Stimulated activated naive CD4-positive, alpha-beta T cell treated with Interleukin-2 at 50 U/mL for 16 hours (primary cell): ENCODE measurements at places on chromosomes 12 and 14.

DNA sequence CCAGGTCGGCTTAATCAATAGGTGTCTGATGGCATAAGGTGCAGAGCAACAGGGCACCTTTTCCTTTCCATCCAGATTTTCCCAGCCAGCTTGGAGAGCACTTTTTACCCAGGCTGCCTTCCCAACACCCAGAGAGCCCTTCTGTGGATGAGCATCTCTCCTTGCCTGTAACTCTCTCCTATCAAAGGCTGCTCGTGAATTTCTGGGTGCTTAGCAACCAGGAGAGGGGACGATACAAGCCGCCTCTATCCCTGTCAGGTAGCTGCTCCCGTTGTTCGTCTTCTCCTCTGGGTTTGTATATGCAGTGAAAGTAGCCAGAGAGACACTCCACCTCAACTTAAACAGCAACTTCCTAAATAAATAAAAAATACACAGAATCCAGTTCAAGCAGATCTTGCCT, 124.2 kb downstream of the CACNA1C start:
- DNase-seq: no peak

DNA sequence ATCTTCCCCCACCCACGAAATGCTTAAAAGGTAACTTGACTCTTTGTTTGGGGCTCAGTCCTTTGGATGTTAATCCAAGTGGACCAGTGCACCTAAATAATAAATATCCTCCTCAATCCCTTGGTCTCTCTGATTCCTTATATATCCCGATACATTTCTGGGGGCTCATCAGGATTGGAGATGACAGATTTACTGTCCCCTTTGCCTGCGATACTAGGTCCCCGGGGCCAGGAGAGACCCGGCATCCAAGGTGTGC, 26.3 kb downstream of the KLRK1 start:
- no peak for DNase-seq

- peak; percentile 12 for DNase-seq
Measured at GRCh38 chr14:70714055-70714550, 72.4 kb downstream of the TTC9 start.

- DNase-seq: peak; percentile 9
Measured at GRCh38 chr12:77064896-77065360, 441 bp downstream of the E2F7 start.

- DNase-seq: no peak
Measured at GRCh38 chr14:29821661-29822429, 105.8 kb downstream of the PRKD1 start.

GRCh38 chr14:101017806-101018560, 114.5 kb upstream of the RTL1 start:
- no peak for DNase-seq

DNA sequence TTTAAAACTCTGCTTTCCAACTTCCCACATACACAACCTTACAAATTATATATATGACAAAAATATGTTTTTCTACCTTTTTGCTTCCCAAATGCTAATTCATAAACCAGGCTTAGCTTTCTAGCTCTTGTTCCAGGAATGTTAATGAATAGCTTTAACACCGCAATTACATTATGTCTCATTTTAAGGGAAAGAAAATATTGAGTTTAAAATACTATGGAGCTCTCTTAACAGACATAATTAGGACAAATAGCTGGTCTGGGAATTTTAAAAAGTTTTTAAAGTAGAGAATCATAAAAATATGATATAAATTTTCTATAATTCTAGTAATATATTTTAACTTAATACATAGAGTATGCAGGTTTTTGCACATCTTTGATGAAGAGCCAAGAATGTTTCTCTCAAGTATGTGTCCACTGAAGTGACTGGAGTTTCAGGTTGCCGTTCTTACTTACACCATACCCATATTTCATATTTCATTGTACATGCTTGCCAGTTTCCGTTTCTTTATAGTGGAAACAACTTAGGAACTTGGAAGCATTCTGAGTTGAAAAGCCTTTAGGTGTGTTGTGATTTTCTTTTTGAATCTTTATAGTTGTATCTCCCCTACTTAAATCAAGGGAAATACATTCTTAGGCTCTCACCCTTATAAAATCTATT, 90.6 kb upstream of the SLCO1C1 start:
- no peak for DNase-seq

- no peak for DNase-seq
Measured at GRCh38 chr14:101728367-101728742, 33.2 kb upstream of the PPP2R5C start.

- no peak for DNase-seq
Measured at GRCh38 chr12:42322567-42322966, 3.3 kb downstream of the ZCRB1 start.

DNA sequence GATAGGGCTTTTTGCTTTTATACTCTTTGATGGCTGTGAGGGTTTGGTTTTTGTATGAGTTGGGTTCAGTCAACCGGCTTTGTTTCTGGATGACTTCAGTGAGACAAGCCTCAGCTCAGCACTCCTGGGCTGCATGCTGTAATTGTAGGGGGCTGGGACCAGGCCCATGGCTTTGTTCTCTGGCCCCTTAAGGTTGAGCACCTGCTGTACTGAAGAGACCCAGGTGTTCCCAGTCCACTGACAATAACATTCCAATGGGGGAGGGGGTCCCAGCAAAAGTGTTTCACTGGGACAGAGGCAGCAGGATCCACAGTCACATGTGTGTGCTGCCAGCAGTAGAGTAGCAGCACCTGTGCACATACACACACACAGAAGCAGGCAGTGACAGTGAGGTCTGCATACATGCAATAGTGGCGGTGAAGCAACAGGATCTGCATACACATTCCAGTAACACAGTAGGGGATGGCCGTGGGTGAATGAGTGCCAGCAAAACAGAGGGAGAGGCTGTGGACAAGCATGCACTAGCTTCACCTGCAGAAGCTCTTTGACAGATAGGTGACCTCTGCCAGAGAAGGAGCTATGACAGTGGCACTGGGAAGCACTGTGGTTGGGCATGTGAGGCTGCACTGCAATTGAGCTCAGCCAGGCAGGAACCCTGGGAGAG, 240.4 kb downstream of the ASCL1 start:
- no peak for DNase-seq

DNA sequence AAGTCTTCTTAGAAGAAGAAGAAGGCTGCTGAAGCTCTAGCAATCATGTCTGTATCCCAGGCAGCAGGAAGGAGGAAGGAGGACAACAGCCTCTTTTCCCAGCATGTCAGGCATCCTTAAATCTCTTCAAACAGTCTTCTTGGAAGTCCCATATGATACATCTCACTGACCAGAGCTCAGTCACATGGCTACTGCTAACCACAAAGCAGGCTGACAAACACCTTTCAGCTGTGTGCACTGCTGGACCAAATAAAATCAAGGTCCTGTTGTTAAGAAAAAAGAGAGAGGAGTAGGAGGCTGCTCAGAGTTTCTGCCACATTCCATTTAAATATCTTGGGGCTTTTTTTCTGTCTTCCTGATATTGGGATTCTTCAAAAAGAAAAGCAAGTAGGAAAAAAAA, 203.4 kb upstream of the PELI2 start:
- no peak for DNase-seq

DNA sequence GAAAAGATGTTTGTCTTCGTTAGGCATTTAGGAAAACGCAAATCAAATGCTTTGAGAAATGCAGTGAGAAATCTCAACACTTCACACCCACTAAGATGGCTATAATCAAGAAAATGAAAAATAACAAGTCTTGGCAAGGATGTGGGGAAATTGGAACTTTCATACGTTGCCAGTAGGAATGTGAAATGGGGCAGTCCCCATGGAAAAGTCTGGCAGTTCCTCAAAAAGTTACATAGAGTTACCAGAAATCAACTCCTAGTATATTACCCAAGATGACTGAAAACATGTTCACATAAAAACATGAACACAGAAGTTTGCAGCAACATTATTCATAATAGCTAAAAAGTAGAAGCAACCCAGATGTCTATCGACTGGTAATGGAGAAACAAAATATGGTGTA, 41.5 kb upstream of the LRTM2 start:
- DNase-seq: no peak

- peak; percentile 46 for DNase-seq
Measured at GRCh38 chr12:117857632-117858612, 110.9 kb downstream of the KSR2 start.

- DNase-seq: no peak
Measured at GRCh38 chr12:127414636-127415035, 852.3 kb upstream of the TMEM132C start.

- DNase-seq: no peak
Measured at GRCh38 chr12:120980800-120981368, 2.5 kb downstream of the HNF1A start.

GRCh38 chr12:23751641-23752040, 197.8 kb downstream of the SOX5 start:
- DNase-seq: no peak

DNA sequence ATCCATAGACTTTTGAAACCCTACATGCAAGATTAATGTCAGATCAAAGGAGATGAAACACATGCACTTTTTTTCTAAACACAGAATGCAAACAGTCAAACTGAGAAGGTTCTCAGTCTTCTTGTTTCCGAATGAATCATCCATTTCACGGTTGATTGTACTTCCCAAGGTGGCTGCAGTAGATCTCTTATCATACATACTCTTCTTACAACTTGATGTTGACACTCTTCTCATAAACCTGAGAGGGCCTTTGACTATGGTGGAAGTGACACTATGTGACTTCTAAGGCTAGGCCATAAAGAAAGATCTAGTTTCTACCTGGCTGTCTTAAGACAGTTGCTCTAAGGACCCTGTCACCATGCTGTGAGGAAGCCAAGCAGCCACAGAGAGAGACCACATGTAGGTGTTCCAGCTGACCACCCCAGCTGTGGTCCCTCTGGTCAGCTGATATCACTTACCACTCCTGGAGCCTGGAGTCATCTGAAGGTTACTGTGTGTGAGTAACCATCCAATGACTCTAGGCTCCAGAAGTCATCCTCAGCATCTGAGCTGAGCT, 67.2 kb upstream of the HMGA2 start:
- DNase-seq: no peak

DNA sequence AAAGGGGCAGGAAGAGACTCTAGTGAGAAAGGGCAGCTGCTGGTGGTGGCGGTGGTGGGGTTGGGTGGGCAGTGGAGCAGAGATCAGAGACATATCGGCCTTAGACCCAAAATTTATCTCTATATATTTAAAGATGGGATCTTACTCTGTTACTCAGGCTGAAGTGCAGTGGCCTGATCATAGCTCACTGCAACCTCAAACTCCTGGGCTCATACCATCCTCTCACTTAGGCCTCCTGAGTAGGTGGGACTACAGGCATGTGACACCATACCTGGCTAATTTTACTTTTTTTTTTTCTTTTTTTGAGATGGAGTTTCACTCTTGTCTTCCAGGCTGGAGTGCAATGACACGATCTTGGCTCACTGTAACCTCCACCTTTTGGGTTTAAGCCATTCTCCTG, 18.6 kb upstream of the ITGA5 start:
- no peak for DNase-seq

DNA sequence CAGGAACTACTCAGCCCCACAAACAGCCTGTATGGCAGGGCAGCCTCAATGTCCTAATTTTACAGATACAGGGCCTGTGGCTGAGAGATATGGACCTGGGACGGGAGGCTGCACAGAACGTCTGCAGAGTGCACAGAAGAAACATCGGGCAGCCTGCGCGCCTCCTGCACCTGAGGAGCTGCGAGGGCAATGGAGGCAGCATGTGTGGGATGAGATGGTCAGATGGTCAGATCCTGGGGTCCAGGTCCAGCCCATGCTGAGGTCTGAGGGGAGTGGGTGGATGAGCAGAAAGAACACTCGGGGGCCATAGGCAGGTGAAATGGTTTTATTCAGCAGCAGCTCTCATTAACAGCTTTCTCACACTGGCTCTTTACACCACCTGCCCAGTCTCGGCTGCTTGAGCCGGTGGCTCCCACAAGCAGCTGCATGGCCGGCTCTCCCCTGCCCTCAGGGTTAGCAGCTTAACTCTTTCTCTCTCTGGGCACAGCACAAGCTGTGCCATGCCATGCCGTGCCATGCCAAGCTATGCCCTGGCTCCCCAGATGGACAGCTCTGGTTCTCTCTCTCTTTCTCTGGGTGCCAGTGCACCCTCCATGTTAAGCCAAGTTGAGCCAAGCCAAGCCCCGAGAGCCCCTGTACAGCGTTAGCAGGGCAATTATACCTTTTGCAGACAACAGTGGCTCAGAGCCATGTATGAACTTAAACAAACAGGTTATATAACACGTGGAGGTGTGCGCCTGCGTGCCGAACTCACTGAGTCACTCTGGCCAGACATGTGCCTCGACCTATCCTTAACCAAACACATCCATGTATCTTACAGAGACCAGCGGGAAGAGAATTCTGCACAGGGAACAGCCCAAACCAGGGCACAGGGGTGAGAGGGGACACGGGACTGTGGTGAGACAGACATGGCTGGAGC, 47.6 kb downstream of the RIMBP2 start:
- no peak for DNase-seq
